ENCODE measurements at places on chromosomes 4 and X.
A peak's percentile ranks its signal among the peaks of the same experiment; 100 is the strongest.

DNA sequence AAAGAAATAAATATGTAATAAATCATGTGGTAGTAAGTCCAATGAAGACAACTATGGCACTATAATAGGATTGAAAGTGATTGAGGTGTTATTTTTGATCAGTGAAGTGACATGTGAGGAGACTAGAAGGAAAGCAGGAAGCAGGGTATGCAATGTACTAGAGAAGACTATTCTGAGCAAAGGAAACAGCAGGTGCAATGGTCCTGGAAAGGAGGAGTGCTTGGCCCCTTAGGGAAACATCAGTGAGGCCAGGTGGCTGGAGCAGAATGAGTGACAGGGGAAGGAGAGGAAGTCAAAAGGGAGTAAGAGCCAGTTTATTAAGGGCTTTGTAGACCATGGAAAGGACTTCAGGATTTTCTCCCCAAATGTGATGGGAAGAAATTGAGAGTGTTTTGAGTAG is 207.6 kb upstream of the HCCS start:
- DNase-seq: no peak

- DNase-seq: no peak
Observed at GRCh38 chrX:22118161-22118830, 86.2 kb downstream of the PHEX start.

- DNase-seq: no peak
Observed at GRCh38 chr4:89196745-89197144, 85.4 kb downstream of the TIGD2 start.

GRCh38 chr4:147078875-147079658 is 133.4 kb upstream of the TTC29 start:
- no peak for DNase-seq

- no peak for DNase-seq
Observed at GRCh38 chr4:101142259-101142658, 205.1 kb downstream of the PPP3CA start.

GRCh38 chr4:159368320-159368719 is 265.4 kb downstream of the RAPGEF2 start:
- no peak for DNase-seq

- DNase-seq: no peak
Observed at GRCh38 chr4:36332782-36333131, 51.3 kb downstream of the DTHD1 start.

DNA sequence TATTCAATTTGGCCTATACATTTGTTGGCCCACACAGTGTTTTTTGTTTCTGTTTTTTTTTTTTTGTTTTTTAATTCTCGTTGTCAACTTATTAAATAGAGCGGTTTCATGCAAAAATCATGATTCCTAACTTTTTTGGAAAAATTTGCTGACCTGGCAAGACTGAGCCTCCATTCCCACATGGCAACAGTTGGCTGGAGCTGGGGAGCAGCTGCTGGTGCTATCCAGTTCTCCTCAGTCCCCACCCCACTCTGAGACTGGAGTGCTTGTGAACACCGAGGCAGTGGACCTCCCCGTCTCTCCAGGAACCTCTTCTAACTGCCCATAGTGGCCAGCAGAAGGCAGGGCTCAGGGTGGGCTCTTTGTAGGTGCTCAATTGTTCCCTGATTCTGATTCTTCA is 95.7 kb upstream of the OTUD4 start:
- DNase-seq: no peak

DNA sequence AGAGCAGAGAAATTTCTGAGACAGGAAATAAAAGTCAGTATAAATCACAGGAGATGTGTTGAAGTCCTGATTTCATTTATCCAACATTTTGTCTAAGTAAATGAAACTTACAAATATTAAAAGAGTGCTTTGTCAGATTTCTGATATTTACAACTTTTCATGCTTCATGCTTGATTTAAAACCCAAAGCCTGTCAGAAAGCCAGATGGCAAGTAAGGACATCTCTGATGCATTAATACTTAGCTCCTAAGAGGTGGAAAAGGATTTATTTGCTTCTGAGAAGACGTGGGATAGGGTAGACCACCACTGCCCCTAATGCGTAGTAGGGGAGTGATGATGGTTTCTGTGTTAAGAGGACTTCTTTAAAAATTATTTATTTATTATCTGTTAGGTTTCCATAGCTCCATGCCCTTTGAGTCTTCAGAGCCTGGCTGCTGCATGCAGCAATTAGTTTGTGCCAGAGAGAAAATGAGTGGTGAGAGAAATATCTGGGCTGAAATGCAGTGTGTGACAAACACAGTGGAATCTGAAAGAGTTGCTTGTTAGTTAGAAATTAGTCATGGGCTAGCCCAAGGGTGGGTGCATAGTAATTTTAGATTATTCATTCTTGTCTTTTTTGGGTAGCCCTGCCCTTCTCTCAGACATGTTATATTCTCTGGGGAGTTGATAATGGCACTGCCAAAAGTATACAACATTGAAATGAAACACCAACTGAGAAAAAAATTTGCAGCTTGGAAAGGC is 333.8 kb downstream of the C4orf33 start:
- DNase-seq: no peak

GRCh38 chr4:149296503-149296902 is 519.1 kb downstream of the IQCM start:
- no peak for DNase-seq

DNA sequence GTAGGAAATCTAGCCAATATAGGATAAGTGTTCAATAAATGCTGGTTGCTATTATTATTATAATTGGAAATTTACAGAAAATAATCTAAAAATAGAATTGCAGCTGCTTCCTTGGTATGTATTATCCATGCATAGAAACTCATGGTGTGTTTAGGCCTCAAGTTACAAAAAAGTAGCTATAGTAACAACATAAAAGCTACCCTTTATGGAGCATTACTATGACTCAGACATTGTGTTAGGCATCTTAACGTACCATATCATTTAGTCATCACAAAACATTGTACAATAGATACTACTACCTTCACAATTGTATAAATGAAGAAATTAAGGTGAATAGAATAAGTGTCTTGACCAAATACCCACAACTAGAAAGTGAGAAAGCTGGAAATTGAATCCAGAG is 126.9 kb upstream of the NRK start:
- DNase-seq: no peak

DNA sequence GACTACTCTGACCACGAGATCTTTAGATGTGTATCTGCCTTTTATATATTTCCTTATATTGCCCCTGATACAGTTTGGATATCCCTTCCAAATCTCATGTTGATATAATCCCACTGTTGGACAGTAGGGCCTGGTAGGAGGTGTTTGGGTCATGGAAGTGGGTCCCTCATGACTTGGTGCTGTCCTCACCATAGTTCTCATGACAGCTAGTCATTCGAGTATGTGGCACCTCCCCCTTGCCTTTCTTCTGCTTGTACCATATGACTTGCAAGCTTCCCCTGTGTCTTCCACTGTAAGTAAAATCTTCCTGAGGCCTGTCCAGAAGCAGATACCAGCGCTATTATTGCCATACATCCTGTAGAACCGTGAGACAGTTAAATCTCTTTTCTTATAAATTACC is 145.3 kb downstream of the ZNF518B start:
- no peak for DNase-seq

DNA sequence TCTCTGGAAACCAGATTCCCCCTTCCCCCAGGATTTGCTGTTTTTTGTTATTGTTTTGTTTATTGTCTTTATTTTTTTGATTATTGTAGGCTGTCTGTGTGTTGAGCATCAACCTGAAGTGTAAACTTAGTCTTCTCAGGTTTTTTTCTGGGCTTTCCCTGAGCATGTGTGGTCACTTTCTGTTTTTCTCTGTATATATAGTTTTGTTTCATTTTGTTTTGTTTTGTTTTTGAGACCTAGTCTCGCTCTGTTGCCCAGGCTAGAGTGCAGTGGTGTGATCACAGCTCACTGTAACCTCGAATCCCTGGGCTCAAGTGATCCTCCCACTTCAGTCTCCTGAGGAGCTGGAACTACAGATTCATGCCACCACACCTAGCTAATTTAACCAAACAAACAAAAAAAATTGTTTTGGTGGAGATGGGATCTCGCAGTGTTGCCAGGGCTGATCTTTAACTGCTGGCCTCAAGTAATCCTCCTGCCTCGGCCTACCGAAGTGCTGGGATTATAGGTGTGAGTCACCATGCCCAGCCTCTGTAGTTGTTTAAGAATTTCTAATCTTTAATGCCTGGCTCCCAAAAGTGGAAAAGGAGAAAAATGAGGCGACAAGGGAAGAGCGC is 9.1 kb downstream of the IL13RA1 start:
- no peak for DNase-seq

DNA sequence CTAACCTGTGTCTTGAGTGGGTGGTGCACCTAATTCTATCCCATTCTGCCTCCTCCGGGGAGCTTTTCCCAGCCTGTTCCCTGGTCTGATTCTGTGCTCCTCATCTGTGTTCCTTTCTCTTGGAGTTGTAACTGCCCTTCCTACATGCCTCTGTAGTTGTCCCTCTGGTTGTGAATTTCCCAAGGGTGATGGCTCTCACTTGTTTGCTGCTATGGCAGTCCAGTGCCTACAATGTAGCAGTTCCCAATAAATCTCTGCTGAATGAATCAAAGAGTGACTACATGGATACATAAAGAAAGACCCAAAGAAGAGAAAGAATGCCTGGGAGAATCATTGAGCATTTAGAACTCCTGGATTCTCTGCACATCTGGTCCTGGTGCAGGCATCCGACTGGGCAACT is 141.6 kb downstream of the HS3ST1 start:
- no peak for DNase-seq

- DNase-seq: no peak
Observed at GRCh38 chr4:62622089-62622488, 1422.0 kb downstream of the ADGRL3 start.

- DNase-seq: no peak
Observed at GRCh38 chr4:3781193-3781886, 15.2 kb downstream of the ADRA2C start.

GRCh38 chr4:87962398-87963146 is 12.9 kb upstream of the SPP1 start:
- DNase-seq: no peak

DNA sequence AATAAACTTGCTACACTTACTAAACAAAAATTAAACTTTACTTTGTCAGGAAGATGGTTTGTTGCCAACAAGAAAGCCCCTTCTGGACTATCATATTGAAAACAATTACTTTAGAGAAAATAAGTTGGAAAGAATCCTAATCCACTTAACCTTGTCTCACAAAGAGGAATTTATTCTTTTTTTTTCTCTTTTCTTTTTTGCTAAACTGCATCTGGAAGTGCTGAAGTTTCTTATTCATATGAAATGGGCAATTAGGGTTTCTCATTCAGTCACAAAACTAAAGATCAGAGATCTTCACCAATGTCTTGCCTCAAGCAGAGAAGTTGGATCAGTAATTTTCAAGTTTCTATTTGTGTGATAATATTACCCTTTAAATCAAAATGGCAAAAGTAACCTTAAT is 234.9 kb upstream of the AMOT start:
- DNase-seq: no peak

GRCh38 chrX:8720136-8720535 is 11.8 kb downstream of the ANOS1 start:
- no peak for DNase-seq

- DNase-seq: no peak
Observed at GRCh38 chr4:139329665-139330200, 27.5 kb upstream of the NDUFC1 start.

- no peak for DNase-seq
Observed at GRCh38 chr4:54104907-54105306, 4.9 kb downstream of the GSX2 start.

- DNase-seq: no peak
Observed at GRCh38 chr4:174138616-174139015, 144.9 kb downstream of the FBXO8 start.

GRCh38 chr4:7759216-7759615 is 180.4 kb downstream of the AFAP1 start:
- DNase-seq: peak; percentile 36

DNA sequence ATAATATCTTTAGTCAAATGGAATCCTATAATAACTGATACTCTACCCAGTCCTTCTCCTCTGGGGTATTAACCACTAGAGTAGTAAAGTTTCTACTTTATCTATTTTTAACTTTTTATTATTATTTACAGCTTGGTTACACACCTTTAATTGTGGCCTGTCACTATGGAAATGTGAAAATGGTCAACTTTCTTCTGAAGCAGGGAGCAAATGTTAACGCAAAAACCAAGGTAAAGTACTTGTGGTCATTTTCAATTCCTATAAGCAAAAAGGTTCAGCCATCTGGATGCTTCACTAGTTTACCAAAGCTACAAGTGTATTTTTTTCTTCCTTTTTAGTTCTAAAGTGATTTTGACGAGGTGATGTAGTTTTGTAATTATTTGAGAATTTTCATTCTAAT is 238.8 kb downstream of the ANK2 start:
- no peak for DNase-seq

DNA sequence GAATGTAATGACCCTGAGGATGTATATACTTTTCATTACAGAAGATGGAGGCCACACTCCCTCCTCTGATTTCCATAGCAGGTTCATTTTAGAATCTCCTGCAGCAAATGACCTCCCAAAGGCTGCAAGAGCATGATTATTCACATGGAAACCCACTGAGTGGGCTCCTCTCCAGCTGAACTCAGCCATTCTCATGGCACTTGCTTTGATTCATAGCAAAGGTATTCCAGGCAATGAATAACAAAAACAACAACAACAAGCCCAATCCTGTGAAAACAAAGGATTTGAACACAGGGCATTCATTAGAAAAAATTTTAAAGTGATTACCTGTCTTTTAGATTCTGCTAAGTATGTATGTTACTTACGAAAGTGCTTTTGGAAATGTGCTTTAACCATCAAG is 894.0 kb upstream of the FRG1 start:
- DNase-seq: no peak

DNA sequence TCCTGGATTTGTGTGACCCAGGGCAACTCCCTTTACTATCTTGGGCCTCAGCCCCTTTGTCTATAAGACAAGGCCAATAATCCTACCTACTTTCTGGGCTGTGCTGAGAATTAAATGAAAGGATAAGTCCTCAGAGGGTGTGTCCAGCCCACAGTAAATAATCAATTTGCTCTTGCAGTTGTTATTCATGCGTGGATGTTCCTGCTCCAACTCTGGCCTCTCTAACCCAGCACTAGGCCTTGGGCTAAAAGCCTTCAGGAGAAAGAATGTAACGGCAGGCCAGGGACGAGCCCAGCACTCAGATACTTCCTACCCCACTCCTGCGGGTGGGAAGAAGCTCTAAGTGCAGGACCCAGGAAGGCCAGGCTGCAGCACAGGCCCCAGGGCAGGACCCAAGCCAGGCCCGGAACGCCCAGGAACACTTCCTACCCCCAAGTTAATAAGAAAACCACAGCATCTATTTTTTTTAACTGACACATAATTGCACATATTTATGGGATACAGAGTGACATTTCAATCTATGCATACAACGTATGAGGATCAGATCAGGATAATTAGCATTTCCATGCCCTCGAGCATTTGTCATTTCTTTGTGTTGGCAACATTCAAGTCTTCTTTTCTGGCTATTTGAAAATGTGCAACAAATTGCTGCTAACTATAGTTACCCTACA is 179.6 kb upstream of the RBPJ start:
- no peak for DNase-seq

GRCh38 chrX:153339662-153340061 is 5.7 kb downstream of the ZNF275 start:
- no peak for DNase-seq

GRCh38 chrX:18613930-18614639 is 57.8 kb downstream of the RS1 start:
- no peak for DNase-seq

Data from activated T-helper 9 cell treated with anti-CD3 and anti-CD28 coated beads, Interleukin-2, amount 50 U/mL, for 16 hours (primary cell).